ENCODE measurements at places on chromosomes 3 and 15.
A peak's percentile ranks its signal among the peaks of the same experiment; 100 is the strongest.

DNA sequence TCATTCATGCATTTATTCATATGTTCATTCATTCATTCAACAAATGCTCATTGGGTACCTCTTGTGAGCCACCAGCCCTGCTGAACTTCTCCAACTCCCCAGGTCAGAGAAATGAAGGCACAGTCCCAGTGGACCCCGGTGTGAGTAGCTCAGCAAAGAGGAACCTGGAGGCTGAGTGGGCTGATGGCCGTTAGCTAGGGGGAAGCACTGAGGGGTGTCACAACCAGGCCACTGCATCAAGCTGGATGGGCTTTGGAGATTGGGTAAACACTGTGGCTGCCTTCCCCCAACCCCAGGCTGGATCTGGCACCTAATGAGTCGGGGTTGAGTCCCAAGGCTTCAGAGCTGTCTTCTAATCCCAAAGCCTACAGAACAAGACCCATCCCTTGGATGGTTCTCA is 12.1 kb upstream of the ALAS1 start:
- no peak overlapping the region for H3K4me3 ChIP-seq
- no peak overlapping the region for H3K27ac ChIP-seq
- no peaks in the 10 kb centered on the region for H3K36me3 ChIP-seq
- DNase-seq, result no peak
- H3K4me1 ChIP-seq, result no peaks in the 10 kb centered on the region

DNA sequence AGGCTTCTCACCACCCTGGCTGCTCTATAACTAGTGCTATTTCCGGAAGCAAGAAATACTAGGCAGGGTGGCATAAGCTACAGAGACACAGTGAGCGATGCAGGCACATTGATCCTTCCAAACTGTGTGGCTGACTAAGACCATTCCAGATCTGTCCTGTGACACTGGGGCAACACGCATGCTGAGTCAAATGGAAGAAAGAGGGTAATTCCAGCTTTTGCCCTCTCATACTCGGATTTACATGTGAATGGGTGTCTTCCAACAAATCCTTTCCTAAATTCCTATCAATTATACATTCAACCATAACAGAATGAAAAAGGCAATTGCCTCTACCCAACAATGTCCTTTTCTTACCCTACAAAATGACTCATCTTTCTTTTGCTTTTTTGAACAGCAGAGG is 5.1 kb downstream of the FSIP1 start:
- peaks cover 1% of the 10 kb centered on the region for H3K27me3 ChIP-seq
- no peak for DNase-seq
- no peak overlapping the region for H3K27ac ChIP-seq
- no peak overlapping the region for H3K4me3 ChIP-seq
- peaks cover 25% of the 10 kb centered on the region for H3K4me1 ChIP-seq

DNA sequence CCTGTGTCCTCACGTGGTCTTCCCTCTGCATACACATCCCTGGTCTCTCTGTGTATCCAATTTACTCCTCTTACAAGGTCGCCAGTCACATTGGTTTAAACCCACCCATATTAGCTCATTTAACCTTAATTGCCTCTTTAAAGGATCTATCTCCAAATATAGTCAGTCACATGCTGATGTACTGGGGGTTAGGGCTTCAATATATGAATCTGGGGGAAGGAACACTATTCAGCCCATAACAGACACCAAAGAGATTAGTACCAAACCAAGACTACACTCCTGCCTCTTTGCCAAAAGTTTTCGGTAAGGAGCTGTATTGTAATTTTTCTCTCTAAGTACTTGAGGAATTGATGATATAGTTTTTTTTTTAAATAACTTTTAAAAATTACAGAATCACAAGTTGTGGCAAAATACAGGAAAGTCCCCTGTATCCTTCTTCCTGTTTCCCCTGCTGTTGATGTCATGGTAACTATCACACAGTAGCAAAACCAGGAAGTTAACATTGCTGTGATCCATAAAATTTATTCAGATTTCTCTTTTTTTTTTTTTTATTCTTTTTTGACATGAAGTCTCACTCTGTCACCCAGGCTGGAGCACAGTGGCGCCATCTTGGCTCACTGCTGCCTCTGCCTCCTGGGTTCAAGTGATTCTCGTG is 67.8 kb downstream of the SLCO3A1 start:
- no peaks in the 10 kb centered on the region for H3K27me3 ChIP-seq
- no peak for DNase-seq

- peaks cover 31% of the 10 kb centered on the region for H3K4me1 ChIP-seq
These were observed 55.5 kb downstream of the ST6GAL1 start for GRCh38 chr3:186985661-186986364.

- peaks cover 8% of the 10 kb centered on the region for H3K27me3 ChIP-seq
- H3K4me3 ChIP-seq, result no peak overlapping the region
- H3K4me1 ChIP-seq, result peaks cover 2% of the 10 kb centered on the region
- DNase-seq, result no peak
- no peak overlapping the region for H3K27ac ChIP-seq
- no peaks in the 10 kb centered on the region for H3K36me3 ChIP-seq
These were observed 43.5 kb upstream of the ABI3BP start for GRCh38 chr3:101036676-101037075.

- peaks cover 13% of the 10 kb centered on the region for H3K4me1 ChIP-seq
- no peaks in the 10 kb centered on the region for H3K27me3 ChIP-seq
- H3K27ac ChIP-seq, result no peak overlapping the region
These were observed 12.6 kb downstream of the IFT57 start for GRCh38 chr3:108209579-108209978.

GRCh38 chr15:98547741-98548138 is 100.6 kb upstream of the IGF1R start:
- no peak for DNase-seq
- H3K27me3 ChIP-seq, result peaks cover 41% of the 10 kb centered on the region
- H3K36me3 ChIP-seq, result no peaks in the 10 kb centered on the region
- peaks cover 17% of the 10 kb centered on the region for H3K4me1 ChIP-seq

DNA sequence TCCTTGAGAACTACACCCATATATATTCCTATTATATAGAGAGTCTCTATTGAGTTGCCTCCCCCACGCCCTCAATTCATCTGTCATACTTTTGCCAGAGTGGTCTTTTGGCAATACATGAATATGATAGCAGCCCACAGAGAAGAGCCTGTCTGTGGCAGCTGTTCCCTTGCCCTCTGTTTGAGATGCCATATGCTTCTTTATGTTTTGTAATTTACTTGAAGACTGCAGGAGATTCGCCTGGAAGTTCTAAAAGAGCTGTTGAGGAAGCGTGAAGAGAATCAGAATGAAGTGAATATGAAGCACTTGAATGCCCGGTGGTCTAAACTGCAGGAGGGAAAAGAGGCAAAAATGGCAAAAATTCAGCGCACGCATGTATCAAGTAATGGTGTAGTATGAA is 27.2 kb downstream of the CFAP91 start:
- no peak overlapping the region for H3K4me3 ChIP-seq
- no peak overlapping the region for H3K27ac ChIP-seq
- peaks cover 4% of the 10 kb centered on the region for H3K4me1 ChIP-seq
- H3K36me3 ChIP-seq, result no peaks in the 10 kb centered on the region

- DNase-seq, result no peak
- no peak overlapping the region for H3K4me3 ChIP-seq
- peaks cover 17% of the 10 kb centered on the region for H3K4me1 ChIP-seq
- H3K36me3 ChIP-seq, result no peaks in the 10 kb centered on the region
These were observed 18.3 kb downstream of the SHC4 start for GRCh38 chr15:48945386-48945785.

- peaks cover 9% of the 10 kb centered on the region for H3K27me3 ChIP-seq
- no peak for DNase-seq
- H3K27ac ChIP-seq, result no peak overlapping the region
- H3K36me3 ChIP-seq, result no peaks in the 10 kb centered on the region
- no peak overlapping the region for H3K4me3 ChIP-seq
These were observed 15.1 kb upstream of the SEC13 start for GRCh38 chr3:10335871-10336622.

GRCh38 chr3:52851348-52851747 is 16.5 kb upstream of the MUSTN1 start:
- no peak overlapping the region for H3K4me3 ChIP-seq
- H3K4me1 ChIP-seq, result no peaks in the 10 kb centered on the region
- DNase-seq, result peak; percentile 50
- no peak overlapping the region for H3K27ac ChIP-seq
- H3K36me3 ChIP-seq, result peaks cover 7% of the 10 kb centered on the region

- no peak overlapping the region for H3K4me3 ChIP-seq
- H3K27ac ChIP-seq, result no peak overlapping the region
- no peaks in the 10 kb centered on the region for H3K4me1 ChIP-seq
- peaks cover 2% of the 10 kb centered on the region for H3K27me3 ChIP-seq
These were observed 22.7 kb downstream of the GADL1 start for GRCh38 chr3:30871720-30872119.

GRCh38 chr3:96814651-96815567 is 515 bp downstream of the EPHA6 start:
- H3K4me3 ChIP-seq, result no peak overlapping the region
- H3K4me1 ChIP-seq, result peaks cover 11% of the 10 kb centered on the region
- H3K27ac ChIP-seq, result no peak overlapping the region
- H3K27me3 ChIP-seq, result peaks cover 23% of the 10 kb centered on the region
- no peaks in the 10 kb centered on the region for H3K36me3 ChIP-seq

GRCh38 chr3:104564045-104564643 is 802.6 kb upstream of the ALCAM start:
- H3K36me3 ChIP-seq, result no peaks in the 10 kb centered on the region
- no peak overlapping the region for H3K27ac ChIP-seq
- H3K27me3 ChIP-seq, result no peaks in the 10 kb centered on the region
- peaks cover 2% of the 10 kb centered on the region for H3K4me1 ChIP-seq
- H3K4me3 ChIP-seq, result no peak overlapping the region

GRCh38 chr3:133135306-133135705 is 97.1 kb downstream of the TMEM108 start:
- no peaks in the 10 kb centered on the region for H3K36me3 ChIP-seq
- H3K4me1 ChIP-seq, result no peaks in the 10 kb centered on the region
- H3K4me3 ChIP-seq, result no peak overlapping the region
- no peak for DNase-seq
- peaks cover 18% of the 10 kb centered on the region for H3K27me3 ChIP-seq

DNA sequence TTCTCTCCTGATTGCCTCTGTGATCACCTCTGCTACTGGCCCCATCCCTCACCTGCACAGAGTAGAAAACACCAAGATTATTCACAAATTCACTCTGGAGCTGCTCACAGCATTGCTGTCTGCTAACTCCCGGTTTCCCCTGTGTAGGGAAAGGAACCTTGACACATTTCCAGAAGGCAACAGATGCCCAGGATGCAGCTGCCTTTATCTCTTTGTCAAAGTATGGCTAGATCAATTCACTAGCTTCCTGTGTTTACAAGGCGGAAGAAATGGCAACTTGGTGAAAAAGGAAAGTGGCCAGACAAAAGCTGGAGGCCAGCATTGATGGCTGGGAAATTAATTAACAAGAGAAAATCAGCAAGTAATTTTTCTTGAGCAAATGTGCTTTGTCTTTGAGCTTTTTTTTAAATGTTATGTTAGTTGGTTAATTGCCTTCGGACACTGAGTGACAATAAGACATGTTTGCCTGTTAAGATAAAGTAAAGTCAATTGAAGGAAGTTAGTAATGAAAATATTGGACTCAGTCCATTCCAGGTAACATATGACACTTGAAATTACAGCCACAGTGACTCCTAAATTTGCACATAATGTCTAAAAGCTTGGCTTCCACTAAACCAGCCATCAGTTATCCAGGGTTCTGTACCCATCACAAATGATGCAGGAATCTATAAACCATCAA is 394.6 kb upstream of the IL12A start:
- H3K4me1 ChIP-seq, result no peaks in the 10 kb centered on the region
- H3K4me3 ChIP-seq, result no peak overlapping the region
- DNase-seq, result no peak
- no peaks in the 10 kb centered on the region for H3K36me3 ChIP-seq
- peaks cover 2% of the 10 kb centered on the region for H3K27me3 ChIP-seq

DNA sequence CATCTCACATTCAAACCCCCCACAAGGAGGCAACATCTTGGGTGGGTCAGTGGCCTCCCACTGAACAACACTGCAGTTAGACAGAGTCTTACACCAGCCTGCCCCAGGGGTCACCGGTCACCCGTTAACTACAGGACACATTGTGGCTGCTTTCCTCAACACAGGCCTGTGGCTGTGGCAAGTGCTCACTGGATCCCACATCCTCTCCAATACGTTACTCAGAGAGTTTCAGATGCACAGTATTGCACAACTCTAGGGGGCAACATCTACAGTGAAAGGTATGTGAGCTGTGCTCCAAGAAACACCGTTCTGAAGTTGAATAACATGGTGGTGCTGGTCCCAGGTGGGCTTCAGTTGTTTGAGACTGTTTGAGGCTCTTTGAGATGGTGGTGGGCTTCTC is 41.0 kb downstream of the CTDSPL start:
- H3K36me3 ChIP-seq, result no peaks in the 10 kb centered on the region
- DNase-seq, result peak; percentile 10
- H3K4me3 ChIP-seq, result no peak overlapping the region
- H3K27me3 ChIP-seq, result no peaks in the 10 kb centered on the region
- H3K27ac ChIP-seq, result no peak overlapping the region

GRCh38 chr3:50154840-50155490 is at the start of gene SEMA3F:
Gene SEMA3F (plus strand): TSS chr3:50155324. CDS start chr3:50159623, 4,299 bp downstream.
- peak within 1 kb of the TSS; percentile 60 for H3K4me3 ChIP-seq
- H3K36me3 ChIP-seq, result no peaks in the 10 kb centered on the region
- H3K27me3 ChIP-seq, result peaks cover 29% of the 10 kb centered on the region
- peaks cover 8% of the 10 kb centered on the region for H3K4me1 ChIP-seq
- H3K27ac ChIP-seq, result no peak within 1 kb of the TSS

GRCh38 chr3:101851850-101852714 is 2.8 kb downstream of the NFKBIZ start:
- H3K27me3 ChIP-seq, result no peaks in the 10 kb centered on the region
- H3K4me1 ChIP-seq, result peaks cover 60% of the 10 kb centered on the region
- H3K4me3 ChIP-seq, result peak overlapping the region; percentile 98
- H3K27ac ChIP-seq, result peak overlapping the region; percentile 100
- H3K36me3 ChIP-seq, result peaks cover 73% of the 10 kb centered on the region
- no peak for DNase-seq

GRCh38 chr3:53680028-53680427 is 166.2 kb downstream of the CHDH start:
- H3K36me3 ChIP-seq, result no peaks in the 10 kb centered on the region
- H3K27me3 ChIP-seq, result peaks cover 22% of the 10 kb centered on the region
- H3K4me1 ChIP-seq, result no peaks in the 10 kb centered on the region

DNA sequence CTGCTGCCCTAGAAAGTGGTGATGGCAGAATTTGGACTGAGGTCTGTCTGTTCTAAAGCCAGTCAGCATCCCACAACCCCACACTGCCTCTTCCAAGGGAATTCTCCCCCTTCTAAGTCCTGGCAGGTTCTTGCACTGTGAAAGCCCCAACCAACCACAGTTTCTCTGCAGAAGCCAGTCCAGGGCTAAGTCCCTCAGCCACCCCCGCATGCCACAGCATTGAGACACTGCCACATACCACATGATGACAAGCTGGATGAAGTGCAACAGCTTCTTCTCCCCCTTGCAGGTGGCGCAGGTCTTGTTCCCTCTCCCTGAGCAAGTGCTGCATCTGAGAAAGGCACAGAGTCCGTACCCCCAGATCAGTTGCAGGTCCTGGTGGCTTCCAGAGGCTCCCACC is 18.6 kb downstream of the SSUH2 start:
- H3K27ac ChIP-seq, result no peak overlapping the region
- H3K27me3 ChIP-seq, result peaks cover 11% of the 10 kb centered on the region
- no peak for DNase-seq
- H3K4me3 ChIP-seq, result no peak overlapping the region
- no peaks in the 10 kb centered on the region for H3K36me3 ChIP-seq
- peaks cover 5% of the 10 kb centered on the region for H3K4me1 ChIP-seq

GRCh38 chr15:100230784-100231183 is 111.0 kb downstream of the ADAMTS17 start:
- H3K4me1 ChIP-seq, result peaks cover 17% of the 10 kb centered on the region
- no peaks in the 10 kb centered on the region for H3K36me3 ChIP-seq
- no peaks in the 10 kb centered on the region for H3K27me3 ChIP-seq
- DNase-seq, result no peak
- no peak overlapping the region for H3K4me3 ChIP-seq

- no peaks in the 10 kb centered on the region for H3K36me3 ChIP-seq
- H3K4me3 ChIP-seq, result no peak overlapping the region
- H3K4me1 ChIP-seq, result no peaks in the 10 kb centered on the region
These were observed 22.8 kb upstream of the LRRC34 start for GRCh38 chr3:169835533-169835932.
